Caki2 (cell line): ENCODE measurements at places on chromosomes 11 and 22. TPM values are rescaled to one million over a fixed set of nuclear protein-coding genes. Genes with fewer than 3 reads are reported as not detected.

Gene SULT4A1
- not detected in 2 replicates for total RNA-seq

Gene SMC1B
- 0.27 and 2.5 TPM in 2 replicates for total RNA-seq

Gene RBMXL2
- not detected in 2 replicates for total RNA-seq

- no peak for DNase-seq
These were observed 499.8 kb upstream of the CHORDC1 start for GRCh38 chr11:90722552-90723190.

GRCh38 chr22:23212061-23213021, 32.0 kb downstream of the BCR start:
- DNase-seq = no peak

- no peak for DNase-seq
These were observed 31.8 kb upstream of the RBMXL2 start for GRCh38 chr11:7056828-7057513.

DNA sequence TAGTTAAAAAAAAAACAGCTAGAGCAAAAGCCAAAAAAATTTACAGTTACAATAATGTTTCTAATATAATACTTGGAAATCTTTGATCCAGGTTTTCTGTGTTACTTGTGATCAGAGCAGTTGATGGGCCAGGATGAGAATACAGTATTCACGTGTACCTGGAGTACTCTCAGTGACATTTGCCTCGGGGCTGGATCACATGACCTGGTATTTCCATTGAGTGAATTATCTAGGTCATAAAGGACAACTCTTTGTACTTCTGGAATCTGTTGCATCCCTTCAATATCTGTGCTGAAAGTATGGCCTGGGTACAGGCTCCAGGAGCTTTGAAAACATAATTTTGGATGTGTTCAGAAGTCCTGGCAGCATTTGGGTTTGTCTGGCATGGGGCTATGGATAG, 93.5 kb downstream of the GRAMD1B start:
- DNase-seq = no peak

GRCh38 chr11:115905341-115906000, 401.3 kb upstream of the CADM1 start:
- DNase-seq = no peak

DNA sequence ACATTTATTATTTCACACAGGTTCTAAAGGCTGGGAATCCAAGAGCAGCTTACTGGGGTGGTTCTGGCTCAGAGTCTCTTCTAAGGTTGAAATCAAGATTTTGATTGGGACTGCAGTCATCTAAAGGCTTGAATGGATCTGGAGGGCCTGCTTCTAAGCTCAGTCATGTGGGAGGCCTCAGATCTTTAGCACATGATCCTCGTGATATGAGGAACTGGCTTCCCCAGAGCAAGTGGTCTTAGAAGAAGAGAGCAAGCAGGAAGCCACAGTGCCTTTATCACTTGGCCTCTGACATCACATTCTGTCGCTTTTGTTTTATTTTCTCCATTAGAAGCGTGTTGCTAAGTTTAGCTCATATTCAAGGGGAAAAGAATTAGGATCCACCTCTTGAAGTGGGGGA, 88.9 kb downstream of the ARFGAP2 start:
- no peak for DNase-seq
